ENCODE measurements at places on chromosomes 3 and 15. TPM values are rescaled to one million over a fixed set of nuclear protein-coding genes. Genes with fewer than 3 reads are reported as not detected.

LHFPL4 gene
- total RNA-seq = 2.7 TPM

DNA sequence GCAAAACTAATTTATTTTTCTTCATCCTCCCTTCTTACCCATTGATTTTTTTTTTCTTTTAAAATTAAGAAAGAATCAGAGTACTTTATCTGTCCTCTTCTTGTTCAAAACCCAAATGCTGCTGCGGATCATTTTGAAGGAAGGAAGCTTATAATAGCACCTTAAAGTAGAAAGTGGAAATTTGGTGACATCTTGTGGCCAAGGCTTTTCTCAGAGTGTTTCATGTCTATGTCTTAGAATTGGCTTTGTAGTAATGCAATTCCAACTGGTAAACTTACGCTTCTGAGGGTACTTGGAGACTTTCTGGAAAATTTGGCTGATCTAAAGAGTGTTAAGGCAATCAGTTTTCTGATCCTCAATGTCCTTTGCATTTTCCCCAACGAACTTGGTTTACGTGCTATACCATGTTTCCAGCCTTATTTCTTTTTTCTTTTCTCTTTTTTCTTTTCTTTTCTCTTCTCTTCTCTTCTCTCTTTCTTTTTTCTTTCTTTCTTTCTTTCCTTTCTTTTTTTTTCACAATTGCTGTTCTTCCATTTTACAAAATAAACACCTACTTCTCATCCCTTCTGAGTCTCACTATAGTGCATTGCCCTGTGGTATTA is 30.7 kb downstream of the C3orf38 start:
- H3K27ac ChIP-seq = no peak overlapping the region
- H3K27me3 ChIP-seq = no peaks in the 10 kb centered on the region
- no peaks in the 10 kb centered on the region for H3K36me3 ChIP-seq
- no peak overlapping the region for H3K4me3 ChIP-seq

STRA6 gene
- total RNA-seq = 3.1 TPM

- H3K27ac ChIP-seq = no peak overlapping the region
- H3K36me3 ChIP-seq = peaks cover 3% of the 10 kb centered on the region
- H3K4me1 ChIP-seq = peaks cover 4% of the 10 kb centered on the region
- no peak overlapping the region for H3K4me3 ChIP-seq
- no peaks in the 10 kb centered on the region for H3K27me3 ChIP-seq
These were observed 84.8 kb upstream of the MLF1 start for GRCh38 chr3:158486200-158486599.

GRCh38 chr3:161893972-161894371 is 397.4 kb downstream of the OTOL1 start:
- no peak overlapping the region for H3K4me3 ChIP-seq
- no peak overlapping the region for H3K27ac ChIP-seq
- H3K27me3 ChIP-seq = no peaks in the 10 kb centered on the region
- no peaks in the 10 kb centered on the region for H3K36me3 ChIP-seq

Data from neural progenitor cell (in vitro differentiated cells).